ENCODE measurements at places on chromosomes 2 and 18.

- no peak for DNase-seq
Measured at GRCh38 chr2:174003720-174004695, 38.8 kb upstream of the SP3 start.

DNA sequence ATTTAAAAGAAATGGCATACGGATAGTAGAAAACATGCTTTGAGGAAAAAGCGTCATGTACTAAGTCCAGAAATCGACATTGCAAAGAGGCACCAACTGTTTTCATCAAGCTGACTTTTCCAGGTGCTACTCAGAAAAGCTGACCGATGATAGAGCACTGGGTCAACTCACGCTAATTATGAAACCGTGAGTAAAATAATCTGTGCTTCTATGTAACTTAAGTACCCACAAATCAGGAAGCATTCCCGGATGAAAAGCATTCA lies 353 bp upstream of the NUP35 start:
- no peak for DNase-seq

DNA sequence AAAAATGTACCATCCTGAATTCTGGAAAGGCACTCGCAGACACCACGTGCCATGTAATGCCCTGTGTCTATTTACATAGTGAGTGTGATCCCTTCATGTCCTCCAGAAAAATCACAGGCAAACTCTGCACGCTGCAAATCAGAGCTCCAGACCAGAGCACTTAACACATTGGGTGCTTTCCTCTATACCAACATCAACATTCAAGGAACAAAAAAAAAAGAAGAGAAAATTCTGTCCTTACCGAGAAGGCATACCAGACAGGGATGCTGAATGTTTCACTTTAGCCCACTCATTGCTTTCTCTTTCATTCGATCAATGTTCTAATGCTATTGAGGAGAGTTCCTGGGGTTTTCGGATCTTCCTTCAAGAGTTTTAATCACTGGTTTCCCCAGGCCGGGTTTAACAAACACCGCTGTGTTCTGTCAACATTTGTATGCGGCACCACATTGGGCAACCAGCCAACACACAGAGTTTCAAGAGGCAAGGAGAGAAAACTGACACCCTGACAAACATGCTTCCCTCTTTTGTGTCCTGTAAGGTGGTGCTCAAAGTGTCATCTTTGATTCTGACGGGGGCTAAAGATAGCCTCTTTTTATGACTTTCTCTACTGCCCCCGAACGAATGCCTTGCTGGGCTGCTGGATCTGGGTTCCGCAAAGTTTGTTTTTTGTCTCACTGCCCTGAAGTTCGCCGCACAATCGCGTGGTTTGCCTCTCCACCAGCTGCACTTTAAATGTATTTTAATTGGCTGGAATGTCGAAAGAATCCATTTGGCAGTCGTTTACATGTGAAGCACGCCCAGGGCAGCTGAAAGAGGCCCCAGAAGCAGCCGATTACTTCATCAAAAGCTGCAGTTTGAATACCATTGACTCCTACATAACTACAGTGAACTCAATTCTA lies 106.4 kb upstream of the NCKAP5 start:
- DNase-seq, result no peak

DNA sequence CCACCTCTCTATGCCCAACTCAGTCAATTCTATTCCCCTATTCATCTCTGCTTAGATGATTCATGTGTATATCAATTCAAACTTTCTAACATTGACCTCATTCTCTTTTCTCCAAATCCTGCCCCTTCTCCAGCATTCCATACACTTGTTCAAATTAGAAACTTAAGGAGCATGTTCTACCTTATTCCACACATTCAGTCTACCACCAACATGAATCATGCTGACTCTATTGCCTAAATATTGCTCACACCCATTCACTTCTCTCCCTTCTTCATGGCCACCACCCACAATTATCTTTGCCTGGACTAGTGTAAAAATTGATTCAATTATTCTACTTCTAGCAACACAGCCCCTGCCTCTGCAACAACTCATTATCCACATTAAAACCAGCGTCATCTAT lies 147.5 kb downstream of the VWC2L start:
- no peak for DNase-seq

Data from effector CD8-positive, alpha-beta T cell (primary cell).